HFFc6 (cell line): ENCODE measurements at places on chromosomes 5 and 9.

DNA sequence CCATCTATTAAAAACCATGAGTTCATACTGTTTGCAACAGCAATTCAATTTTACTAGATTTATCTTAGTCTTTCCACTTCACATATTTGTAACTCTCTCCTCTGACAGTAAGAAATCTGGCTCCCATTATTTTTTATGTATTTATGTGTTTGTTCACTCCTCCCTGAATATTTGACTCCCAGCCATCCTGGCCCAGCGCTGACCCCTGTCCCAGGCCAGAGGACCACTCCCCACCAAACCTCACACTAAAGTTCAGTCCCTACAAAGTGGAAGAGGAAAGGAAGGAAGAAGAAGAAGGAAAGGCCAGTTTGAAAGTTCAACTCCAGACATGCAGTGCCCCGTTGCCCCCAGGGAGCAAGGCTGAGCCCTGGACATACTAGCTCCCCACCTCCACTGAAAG is 271.8 kb downstream of the ADAMTSL1 start:
- H3K4me3 ChIP-seq, result no peak overlapping the region
- peaks cover 5% of the 10 kb centered on the region for H3K27me3 ChIP-seq
- no peak for DNase-seq
- no peak overlapping the region for H3K27ac ChIP-seq
- H3K4me1 ChIP-seq, result peaks cover 19% of the 10 kb centered on the region

GRCh38 chr9:19598722-19599121 is 189.9 kb downstream of the ACER2 start:
- H3K36me3 ChIP-seq, result no peaks in the 10 kb centered on the region
- no peak for DNase-seq
- 0 out of 2 replicates have a peak, but pooled peaks cover 3% of the 10 kb centered on the region for H3K27me3 ChIP-seq
- H3K27ac ChIP-seq, result no peak overlapping the region
- no peak overlapping the region for H3K4me3 ChIP-seq
- H3K4me1 ChIP-seq, result no peaks in the 10 kb centered on the region

DNA sequence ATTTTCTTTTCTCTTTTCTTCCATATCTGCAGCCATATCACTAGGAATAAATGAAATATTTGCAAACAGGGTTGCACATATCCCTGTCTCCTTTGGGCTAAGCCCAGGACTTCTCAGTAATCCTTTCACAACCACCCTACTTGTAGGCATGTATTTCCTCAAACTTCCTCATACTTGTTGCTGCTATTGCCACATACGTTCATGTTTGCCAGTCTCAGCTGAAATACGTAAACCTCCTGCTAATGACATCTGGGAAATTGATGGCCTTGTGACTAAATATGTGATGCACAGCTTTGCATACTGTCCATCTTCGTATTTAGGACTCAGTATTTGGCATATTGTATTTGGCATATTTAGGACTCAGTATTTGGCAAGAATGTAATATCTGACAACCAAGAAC is 224.6 kb downstream of the PLK2 start:
- no peak for DNase-seq
- H3K27ac ChIP-seq, result no peak overlapping the region
- no peaks in the 10 kb centered on the region for H3K36me3 ChIP-seq
- H3K4me1 ChIP-seq, result peaks cover 26% of the 10 kb centered on the region
- H3K4me3 ChIP-seq, result no peak overlapping the region
- H3K27me3 ChIP-seq, result no peaks in the 10 kb centered on the region

DNA sequence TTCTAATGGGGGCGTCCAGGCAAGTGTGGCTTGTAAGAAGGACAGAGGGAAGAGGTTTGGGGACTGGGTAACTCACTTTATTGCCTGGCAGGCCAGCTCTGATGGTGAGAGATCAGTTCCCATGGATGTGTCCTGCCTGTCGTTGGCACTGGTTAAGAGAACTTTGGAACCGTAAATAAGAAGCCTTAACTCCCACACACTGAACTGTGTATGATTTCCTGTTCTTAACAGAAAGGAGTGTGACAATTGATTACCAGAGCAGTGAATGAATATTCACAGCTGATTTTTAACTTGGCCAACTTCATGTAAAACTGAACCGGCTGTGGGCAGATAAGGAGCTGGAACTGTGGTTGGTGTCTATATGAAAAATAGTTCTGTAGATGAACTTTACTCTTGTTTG is 63.2 kb downstream of the MEGF10 start:
- H3K4me1 ChIP-seq, result peaks cover 8% of the 10 kb centered on the region
- no peak overlapping the region for H3K27ac ChIP-seq
- H3K4me3 ChIP-seq, result no peak overlapping the region
- H3K36me3 ChIP-seq, result no peaks in the 10 kb centered on the region
